ENCODE measurements at places on chromosomes 16 and 17. TPM values are rescaled to one million over a fixed set of nuclear protein-coding genes. Genes with fewer than 3 reads are reported as not detected.

The SYCE1L gene
- not detected for total RNA-seq

GRCh38 chr16:22674832-22675191 is 139.2 kb upstream of the HS3ST2 start:
- DNase-seq = no peak

GRCh38 chr17:27452828-27453227 is 3.4 kb upstream of the KSR1 start:
- DNase-seq = no peak

GRCh38 chr17:80832266-80832676 is 159.4 kb upstream of the CHMP6 start:
- peak; percentile 78 for DNase-seq

The XYLT1 gene
- 6.3 TPM for total RNA-seq

DNA sequence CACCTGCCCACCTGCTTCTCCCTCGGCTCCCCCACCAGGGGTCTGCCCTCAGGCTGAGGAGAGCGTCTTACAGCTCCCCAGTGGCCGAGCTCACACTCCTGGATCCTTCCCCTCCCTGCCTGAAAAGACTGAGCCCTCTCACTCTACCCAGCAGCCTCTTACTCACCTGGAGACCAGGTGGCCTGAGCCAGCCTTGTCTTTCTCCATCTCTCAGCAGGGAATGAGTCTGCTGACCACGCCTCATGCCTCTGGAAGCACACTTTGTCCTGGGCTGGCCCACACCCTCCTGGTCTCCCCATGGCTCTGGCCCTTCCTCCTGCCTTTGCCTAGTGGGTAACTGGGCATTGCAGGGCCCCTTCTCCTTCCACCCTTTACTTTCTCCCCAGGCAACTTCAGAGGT is 177.2 kb downstream of the ENGASE start:
- no peak for DNase-seq

The CBFB gene
- 86.5 TPM for total RNA-seq

GRCh38 chr16:12148120-12148519 is 171.6 kb downstream of the SNX29 start:
- DNase-seq = no peak

Data from M059J (cell line).